ENCODE measurements at places on chromosomes 6 and 20.

DNA sequence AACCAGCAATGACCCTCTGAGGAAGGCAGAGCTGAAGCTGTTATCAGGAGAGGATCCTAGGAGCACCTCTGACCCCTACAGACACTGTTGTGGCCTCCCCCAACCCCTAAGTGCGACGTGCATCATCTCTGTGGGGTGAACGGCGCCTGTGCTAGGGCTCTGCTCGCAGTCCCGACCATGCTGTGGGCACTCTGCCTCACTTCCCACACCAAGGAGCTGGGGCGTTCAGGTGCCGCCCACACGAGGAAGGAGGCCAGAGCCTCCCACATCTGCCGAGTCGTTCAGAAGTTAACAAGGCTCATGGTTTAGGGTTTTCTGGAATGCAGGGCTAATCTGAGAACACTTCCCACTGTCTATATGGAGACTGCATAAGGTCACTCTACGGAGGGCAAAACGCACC, 62.1 kb downstream of the GINS1 start:
- DNase-seq: no peak

DNA sequence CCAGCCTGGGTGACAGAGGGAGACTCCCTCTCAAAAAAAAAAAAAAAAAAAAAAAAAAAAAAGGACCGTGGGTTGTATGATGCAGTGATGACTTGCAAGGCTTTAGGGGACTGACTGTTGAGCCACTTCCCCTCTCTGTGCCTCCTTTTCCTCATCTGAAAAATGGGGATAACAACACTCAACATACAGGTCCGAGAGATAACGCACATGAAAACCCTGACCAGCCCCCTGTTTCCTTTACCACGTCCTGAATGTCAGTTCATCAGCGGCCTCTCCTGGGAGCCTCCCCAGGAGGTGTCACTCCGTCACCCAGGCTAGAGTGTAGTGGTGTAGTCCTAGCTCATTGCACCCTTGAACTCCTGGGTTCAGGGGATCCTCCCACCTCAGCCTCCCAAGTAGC, 3.9 kb downstream of the SLA2 start:
- no peak for DNase-seq

DNA sequence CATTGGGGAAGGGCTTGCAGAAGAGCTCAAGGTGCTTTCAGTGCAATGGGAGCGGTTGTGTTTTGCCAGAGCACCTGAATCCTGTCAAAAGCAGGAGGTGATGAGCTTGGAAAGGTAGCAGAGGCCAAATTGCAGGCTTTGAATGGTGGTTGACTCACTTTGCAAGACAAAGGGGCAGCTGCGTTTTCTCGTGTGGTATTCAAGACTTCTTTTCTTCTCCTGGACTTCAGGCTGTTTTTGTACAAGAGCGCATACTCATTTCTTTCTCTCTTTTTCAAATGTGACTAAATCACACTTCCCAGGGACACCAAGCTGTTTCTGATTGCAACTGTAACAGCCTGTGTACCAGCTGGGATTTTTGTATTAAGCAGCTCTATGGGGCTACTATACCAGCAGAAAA, 32.3 kb downstream of the GHRH start:
- DNase-seq: no peak

DNA sequence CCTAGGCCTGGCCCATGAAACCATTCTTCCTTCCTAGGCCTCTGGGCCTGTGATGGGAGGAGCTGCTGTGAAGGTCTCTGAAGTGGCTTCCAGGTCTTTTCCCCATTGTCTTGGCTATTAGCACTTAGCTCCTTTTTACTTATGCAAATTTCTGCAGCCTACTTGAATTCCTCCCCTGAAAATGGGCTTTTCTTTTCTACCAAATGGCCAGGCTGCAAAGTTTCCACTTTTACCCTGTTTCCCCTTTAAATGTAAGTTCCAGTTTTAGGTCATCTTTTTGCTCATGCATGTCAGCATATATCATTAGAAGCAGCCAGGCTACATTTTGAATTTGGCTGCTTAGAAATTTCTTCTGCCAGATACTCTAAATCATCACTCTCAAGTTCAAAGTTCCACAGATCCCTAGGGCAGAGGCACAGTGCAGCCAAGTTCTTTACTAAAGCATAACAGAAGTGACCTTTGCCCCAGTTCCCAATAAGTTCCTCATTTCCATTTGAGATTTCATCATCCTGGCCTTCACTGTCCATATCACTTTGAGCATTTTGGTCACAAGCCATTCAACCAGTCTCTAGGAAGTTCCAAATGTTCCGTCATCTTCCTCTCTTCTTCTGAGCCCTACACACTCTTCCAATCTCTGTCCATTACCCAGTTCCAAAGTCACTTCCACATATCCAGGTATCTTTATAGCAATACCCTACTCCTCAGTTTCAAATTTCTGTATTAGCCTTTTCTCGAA, 71.9 kb downstream of the TBC1D7 start:
- no peak for DNase-seq

GRCh38 chr6:72616406-72617015, 5.4 kb upstream of the KCNQ5 start:
- peak; percentile 67 for DNase-seq

DNA sequence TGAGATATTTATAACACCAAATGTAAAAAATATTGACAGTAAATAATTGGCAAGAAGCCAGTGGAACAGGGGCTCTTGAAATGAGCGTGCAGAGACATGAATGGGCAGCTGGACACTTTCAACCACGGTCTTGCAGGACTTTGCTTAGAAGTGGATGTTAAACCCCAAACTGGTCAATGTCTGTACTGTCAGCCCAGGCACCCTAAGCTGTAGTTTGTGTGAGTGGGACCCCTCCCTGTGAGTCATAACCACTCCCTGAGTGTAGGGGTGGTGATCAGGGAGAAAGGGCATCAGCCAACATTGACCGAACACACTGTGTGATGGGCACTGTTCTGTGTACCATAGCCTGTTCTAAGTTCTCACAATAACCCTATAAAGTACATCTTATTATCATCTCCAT, 108.6 kb downstream of the FIG4 start:
- peak; percentile 41 for DNase-seq

DNA sequence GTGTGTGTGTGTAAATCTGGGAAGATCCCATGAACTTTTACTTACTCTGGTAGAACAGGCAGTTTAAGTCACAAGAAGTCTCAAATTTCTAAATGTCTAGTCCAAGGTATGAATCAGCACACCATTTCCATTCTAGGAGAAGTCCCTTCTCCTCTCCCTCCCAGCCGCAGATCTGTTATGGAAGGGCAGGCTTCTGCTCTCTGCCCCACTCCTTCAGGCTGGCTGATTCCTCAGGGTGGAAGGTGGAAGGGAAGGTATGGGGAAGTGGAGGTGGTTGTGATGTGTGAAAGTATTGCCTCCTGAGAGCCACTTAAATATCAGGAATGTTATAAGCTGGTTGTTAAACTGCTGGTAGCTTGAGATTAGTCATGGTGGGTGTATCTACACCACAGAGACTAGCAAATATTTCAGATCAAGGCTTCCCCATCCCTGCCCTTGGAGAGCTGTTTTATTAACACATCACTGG, 44.5 kb upstream of the LAMA4 start:
- DNase-seq: peak; percentile 85

DNA sequence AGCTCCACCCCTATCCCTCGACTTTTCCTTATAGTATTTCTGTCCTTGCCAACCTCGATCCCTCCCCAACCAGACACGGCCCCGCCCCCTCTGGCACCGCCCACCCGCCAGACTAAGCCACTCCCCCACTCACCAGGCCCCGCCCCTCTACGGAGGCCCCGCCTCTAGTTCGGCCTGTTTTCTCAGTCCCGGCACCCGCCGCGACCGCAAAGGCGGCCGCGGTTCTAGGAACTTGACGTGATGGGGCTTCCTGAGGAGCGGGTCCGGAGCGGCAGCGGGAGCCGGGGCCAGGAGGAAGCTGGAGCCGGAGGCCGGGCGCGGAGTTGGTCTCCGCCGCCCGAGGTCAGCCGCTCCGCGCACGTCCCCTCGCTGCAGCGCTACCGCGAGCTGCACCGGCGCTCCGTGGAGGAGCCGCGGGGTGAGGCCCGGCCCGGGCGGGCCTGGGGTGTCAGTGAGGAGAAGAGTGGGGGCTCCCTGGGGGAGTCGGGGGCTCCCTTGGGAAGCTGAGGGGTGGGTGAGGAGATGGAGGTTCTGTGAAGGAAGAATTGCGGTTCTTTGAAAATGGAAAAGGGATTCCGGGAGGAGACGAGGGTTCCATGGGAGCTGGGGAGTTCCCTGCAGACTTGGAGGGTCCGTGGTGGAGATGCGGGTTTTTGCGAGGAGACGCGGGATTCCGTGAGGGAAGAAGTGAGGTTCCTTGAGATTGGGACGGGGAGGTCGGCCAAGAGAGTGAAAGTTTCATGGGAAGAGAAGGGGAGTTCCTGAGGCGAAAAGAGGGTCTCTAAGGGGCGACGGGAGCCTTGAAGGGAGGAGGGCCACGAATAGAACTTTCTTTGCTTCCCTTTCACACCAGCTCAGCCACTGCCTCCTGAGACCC, at the start of gene ACSS2:
ACSS2 (plus strand) TSS at position 207 of the 877 bp plus-strand sequence; CDS start at position 241, 34 bp downstream.
- DNase-seq: peak; percentile 47

DNA sequence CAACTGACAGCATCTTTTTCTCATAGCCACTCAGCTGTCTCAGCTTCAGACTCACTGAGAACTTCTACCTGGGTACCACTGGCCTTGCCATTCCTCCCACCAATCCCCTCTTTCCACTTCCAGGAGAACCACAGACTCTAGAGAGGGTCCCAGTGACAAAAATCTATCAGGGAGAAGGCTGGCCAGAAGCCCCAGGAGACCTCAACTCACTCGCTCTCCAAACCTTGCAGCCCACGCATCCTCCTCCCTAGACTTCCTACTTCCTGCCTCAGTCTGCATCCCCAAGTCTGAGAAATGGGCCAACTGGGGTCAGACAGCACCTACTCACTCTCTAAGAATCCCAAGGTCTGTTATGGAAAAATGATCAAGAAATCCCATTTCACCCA, 1.2 kb downstream of the TMEM239 start:
- no peak for DNase-seq

DNA sequence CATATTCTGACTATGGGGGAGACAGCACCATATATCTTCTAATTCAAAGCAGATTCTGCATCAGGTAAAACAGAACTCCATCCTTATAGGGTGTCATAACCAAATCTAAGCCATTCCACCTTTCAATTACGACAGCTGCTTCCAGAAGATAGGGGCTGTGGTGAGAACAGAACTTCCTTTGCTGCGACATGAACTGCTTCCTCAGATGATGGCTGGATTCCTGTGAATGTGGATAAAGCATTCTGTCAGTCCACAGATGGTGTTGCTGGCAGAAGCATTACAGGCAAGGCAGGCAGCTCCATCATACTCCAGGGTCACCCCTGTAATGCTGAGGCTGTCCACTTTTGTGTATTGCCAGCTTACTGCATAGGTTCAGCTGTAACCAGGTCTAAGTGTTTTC, 172.1 kb upstream of the PROKR2 start:
- DNase-seq: no peak

DNA sequence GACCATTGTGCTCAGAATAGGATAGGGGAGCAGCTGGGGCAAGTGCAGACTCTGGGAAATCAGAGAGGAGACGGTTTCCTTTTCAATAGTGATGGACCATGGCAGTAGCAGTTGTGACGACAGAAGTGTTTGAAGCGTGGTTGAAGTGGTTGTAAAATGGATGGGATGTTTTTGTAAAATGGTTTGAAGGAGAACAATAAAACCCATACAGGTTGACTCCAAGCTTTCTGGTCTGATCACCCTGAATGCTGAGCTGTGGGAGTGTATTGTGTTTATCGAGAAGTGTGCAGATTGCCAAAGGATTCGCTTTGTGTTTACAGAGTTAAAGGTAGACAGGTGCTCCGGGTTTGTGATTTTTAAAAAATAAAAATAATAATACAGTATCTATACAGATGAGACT, 255.2 kb upstream of the SULF2 start:
- DNase-seq: no peak

DNA sequence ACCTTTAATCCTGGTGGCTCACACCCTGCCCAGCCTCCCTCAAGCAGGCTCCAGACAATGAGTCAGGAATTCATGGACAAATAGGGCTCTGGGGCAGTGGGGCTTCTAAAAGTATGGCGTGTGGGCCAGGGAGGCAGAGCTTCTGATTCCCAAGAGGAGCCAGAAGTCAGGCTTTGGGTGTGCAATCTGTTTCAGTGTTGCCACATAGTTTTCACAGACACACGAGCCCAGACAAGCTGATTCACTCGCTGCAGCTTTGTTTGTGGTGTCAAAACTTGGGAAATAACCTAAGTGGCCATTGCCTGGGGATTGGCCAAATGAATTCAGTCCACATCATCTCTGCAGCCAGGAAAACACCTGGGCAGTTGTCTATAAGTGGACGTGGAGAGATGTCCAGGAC, 9.2 kb downstream of the PEDS1 start:
- peak; percentile 95 for DNase-seq

DNA sequence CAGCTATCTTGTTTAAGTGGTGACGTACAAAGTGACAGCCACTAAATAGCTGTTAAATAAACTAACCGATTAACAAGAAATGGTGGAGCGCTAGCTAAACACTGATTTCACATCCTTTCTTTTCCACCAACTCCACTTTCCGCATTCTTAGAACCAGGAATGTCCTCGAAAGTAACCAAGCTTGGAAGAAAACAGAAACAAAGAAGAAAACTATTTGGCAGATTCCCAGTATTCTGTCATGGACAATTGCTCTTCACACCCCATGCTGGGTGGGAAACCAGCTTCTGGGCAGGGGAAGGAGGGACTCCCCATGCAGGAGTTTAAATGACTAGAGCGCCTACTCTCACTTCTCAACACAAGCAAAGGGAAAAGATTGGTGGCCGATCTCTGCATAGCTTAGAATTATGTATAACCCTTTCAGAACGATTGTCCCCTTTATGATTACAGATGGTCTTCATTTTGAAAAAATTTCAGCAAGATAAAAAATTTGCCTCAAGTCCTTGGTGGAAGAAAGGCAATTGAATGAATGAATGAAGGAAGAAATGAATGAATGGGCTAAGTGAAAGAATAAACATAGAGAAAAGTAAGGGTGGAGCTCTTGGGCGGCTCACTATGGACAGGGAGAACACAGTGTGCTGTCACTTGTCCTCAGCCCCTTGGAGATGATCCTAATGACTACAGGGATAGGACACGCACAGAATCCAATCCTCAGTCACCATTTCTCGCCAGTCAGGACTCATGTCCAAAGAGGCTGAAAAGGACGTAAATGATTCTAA, 148.7 kb upstream of the NEDD9 start:
- DNase-seq: no peak

- DNase-seq: no peak
Observed at GRCh38 chr6:105537981-105538578, 135.2 kb upstream of the PREP start.

- peak; percentile 83 for DNase-seq
Observed at GRCh38 chr20:50919567-50919966, 11.7 kb downstream of the ADNP start.

DNA sequence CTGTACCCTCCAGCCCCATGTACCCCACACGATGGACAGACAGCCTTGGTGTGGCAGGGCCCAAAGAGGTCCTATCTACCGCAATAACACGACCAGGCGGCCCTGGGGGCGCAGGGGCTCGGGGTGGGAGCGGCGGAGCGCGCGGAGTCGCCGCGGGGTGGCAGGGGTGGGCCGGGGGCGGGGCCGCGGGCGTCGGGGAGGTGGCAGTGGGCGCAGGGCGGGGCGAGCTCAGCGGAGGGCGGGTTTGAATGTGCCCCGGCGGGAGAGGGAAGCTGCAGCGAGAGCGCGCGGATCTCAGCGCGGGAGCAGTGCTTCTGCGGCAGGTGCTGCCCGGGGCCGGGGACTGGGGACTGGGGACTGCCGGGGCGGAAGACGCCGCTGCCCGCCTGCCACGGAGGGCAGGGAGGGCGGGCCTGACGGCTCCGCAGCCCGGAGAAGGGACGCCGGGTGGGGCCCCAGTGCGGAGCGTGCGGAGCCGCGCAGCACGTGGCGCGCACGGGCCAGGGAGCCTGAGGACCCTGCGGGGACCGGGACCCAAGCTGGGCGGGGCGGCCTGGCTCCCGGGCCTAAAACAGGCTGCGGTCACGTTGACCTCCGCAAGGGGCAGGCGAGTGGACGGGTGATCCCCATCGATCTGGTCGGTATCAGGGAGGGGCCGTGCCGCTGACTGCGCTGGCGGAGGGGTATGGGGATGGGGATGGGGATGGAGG, at the start of gene SLC29A1:
SLC29A1 (plus strand) TSS at position 277 of the 710 bp plus-strand sequence. CDS start 3,719 bp downstream, outside the sequence.
- peak; percentile 82 for DNase-seq
